ENCODE measurements at places on chromosomes 3 and 15.

- no peak for DNase-seq
These were observed 21.6 kb downstream of the SPTBN5 start for GRCh38 chr15:41872166-41872747.

- DNase-seq = no peak
These were observed 157.0 kb downstream of the TLE3 start for GRCh38 chr15:69940441-69941300.

DNA sequence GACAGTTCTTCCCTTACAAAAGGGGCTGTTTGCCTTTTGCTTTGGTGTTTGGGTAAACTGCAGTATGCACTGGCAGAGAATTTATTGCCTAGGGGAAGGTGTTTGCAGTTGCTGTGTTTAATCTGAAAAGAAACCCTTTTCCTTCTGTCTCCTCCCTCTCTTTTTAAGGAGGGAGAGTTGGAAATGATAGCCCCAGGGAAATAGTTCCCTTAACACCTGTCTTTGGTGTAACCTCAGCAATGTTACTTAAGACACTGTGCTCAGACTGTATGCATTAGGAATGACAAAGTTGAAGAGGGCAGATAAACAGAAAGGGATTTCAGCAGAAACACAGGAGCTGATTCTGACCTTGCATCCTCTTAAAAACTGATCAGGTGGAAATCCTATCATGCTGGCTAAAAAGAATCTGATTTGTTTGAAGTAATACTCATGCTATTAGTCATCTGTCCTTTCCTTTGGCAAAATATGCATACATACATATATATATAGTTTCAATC is 125.4 kb downstream of the TP63 start:
- DNase-seq = no peak

GRCh38 chr3:195802795-195803194 is 8.9 kb downstream of the MUC4 start:
- DNase-seq = no peak

DNA sequence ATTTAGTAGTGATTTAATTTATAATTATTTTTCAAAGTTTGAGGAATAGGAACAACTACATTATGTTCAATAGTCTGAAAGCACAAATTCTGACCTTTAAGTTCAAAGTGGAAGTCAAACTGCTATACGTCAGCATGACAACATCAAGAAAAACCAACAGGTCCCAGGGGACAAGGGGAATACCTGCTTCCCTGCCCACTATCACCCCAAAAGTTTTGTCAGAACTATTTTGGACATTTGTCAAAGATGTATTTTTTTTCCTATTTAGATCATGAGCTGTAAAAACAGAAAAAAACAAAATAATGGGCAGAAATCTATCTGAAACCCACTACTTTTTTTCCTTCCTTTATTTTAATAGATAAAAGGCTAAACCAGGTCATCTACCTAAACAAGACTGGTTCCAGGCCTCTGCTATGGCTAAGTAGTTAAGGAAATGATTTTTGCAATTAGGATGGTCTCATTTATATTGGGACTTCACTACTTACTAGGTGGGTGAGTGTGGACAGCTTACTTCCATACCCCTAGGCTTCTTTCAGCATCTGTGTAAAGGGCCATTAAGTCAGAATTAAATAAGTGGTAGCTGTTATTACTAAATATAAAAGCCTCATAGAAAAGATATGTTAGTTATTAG is 746.3 kb downstream of the FHIT start:
- no peak for DNase-seq

DNA sequence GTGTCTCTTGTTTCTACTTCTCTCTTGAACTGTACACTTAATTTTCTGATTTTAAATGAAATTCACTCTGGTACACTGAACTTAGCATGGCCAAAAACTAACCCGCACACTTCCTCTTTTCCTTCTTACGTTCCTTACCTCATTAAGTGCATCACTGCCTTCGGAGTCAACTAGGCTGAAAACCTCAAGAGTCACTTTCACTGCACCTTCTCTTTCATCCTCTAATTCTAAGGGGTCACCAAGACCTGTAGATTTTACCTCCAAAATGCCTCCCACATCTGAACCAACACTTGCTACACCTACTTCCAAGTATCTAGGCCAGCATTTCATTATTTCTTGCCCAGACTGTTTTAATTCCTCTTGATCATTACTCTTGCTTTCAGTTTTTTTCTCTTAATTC is 6.6 kb downstream of the CBLB start:
- DNase-seq = no peak

DNA sequence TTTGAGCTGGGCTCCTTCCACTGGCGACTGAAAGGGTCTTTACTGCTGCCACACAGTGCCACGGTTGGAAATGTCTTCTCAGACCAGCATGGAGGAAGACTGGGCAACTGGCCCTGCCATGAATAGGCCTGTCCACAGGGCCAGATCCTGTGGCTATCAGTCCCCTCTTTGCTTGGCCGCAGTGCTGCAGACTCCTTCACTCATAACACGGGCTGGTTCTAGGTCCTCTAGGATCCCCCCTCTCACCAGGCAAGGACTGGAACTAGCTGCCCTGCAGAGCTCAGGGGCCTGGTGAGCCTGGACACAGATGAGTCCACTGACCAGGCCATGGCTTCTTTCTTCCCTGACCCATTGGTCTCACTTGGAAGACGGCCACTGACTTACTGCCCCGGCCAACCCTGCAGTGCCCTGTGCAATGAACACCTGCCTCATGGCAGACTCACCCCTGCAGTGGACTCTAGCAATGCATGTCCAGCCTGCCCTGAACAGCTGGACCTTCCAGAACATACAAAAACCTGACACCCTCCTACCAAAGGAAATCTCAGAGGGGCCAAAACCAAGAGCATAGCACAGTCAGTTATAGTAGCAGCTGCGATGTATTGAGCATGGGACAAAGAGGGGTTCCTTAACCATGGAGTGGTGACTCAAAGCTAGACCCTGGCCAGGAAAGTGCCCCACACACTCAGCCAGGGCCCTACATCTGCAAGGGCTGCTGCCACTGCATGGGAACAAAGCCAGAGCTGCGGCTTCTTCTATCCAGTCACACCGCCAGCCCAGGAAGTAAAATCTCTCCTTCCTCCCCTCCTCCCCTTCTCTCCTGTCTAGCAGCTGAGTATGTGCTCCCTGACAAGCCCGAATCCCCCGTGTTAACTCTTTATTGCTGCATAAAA is 72.1 kb upstream of the ITGA11 start:
- DNase-seq = no peak

DNA sequence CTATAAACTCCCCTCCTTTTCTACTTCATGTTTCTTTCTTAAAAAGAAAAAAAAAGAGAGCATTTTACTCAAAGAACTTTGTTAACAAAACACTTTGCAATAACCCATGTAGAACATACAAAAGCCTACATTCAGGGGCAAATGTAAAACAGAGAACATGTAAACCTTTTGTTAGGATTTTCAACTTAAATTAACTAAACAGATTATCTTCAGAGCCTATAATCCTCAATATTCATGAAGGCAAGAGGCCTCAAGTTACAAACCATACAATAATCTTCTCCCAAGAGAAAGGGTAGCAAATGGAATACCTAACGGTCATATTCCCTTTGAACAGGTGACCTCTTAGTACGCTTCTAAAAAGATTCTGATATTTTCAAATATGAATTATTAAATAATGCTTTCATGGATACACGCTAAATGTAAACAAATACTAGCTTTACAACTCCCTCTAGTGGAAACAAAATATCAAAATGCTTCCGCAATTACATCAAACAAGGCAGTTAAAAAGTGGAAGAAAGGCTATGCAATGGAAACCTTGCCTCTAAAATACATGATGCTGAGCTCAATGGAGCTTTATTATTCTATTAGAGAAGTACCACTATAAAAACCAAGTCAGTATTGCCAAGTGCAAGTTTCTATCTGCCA is 9.9 kb downstream of the CEP152 start:
- DNase-seq = no peak

DNA sequence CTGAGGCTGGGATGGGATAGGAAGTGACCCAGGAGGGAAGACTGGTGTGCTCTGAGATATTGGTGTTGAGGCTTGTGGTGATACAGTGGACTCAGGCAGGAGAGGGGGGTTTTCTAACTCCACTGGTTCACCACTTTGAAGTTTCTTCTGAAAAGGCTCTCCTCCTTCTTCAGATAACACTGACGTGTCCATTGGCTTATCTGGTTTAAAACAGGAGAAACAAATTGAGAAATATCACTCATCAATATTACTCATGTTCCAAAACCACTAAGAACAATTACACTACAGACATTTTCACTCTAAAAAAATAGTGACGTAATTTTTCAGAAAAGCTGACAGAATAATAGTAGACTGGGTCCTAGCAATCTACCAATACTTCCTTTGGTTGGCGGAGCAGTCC is 23.1 kb downstream of the TP53BP1 start:
- no peak for DNase-seq

DNA sequence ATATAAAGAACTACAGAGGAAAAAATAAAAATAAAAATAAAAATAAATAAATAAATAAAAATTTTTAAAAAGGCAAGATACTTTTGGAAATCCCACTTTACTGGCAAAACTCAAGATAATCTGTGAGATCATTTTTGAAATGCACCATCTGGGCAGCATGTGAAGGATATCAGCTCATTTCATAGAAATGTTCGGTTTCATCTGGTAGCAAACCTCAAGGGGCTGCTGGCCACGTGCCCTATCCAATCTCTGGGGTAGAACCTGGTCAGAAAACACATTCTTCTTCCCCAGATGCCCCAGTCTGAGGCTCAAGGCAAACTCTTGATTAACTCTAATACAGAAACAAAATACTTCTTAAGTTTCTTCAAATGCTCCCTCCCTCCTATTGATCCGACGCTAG is 166.0 kb downstream of the FMN1 start:
- DNase-seq = no peak

DNA sequence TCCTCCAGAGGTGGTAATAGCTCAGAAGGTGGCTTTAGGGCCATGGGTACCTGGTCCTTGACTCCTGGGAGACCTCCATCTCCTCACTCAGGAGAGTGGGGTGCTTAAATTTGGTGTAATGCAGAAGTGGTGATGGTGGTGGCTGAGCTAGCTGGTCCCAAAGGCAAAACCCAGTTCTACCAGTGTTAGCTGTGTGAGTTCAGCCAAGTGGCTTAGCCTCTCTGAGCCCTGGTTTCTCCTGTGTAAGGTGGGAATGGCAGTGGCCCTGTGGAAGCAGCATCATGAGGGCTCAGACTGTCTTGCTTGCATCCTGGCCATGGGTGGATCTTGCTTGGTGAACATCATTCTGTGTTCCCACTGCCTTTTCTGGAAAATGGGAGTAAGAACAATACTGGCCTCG is 9.4 kb downstream of the SEMA3F start:
- DNase-seq = no peak

DNA sequence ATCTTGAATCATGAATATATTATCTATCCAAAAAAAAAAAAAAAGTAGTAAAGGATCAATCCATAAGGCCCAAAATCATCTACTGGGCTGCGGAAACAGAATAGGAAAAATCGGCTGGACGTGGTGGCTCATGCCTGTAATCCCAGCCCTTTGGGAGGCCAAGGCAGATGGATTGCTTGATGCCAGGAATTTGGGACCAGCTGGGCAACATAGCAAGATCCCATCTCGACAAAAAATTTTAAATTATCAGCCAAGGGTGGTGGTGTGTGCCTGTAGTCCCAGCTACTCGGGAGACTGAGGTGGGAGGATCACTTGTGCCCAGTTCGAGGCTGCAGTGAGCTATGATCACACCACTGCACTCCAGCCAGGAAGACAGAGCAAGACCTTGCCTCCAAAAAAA is 6.1 kb upstream of the DVL3 start:
- DNase-seq = no peak

- no peak for DNase-seq
These were observed 278.0 kb upstream of the TBL1XR1 start for GRCh38 chr3:177475356-177475665.

DNA sequence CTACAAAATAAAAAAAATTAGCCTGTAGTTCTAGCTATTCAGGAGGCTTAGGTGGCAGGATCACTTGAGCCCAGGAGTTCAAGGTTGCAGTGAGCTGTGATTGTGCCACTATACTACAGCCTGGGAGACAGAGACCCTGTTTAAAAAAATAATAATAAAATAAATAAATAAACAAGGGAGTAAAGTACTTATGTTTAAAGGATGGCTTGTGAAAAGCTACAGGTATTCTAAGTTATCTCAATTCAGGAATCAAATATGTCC is 74.2 kb downstream of the ANKRD28 start:
- no peak for DNase-seq

- no peak for DNase-seq
These were observed 170.2 kb downstream of the SUCNR1 start for GRCh38 chr3:152043620-152044019.

DNA sequence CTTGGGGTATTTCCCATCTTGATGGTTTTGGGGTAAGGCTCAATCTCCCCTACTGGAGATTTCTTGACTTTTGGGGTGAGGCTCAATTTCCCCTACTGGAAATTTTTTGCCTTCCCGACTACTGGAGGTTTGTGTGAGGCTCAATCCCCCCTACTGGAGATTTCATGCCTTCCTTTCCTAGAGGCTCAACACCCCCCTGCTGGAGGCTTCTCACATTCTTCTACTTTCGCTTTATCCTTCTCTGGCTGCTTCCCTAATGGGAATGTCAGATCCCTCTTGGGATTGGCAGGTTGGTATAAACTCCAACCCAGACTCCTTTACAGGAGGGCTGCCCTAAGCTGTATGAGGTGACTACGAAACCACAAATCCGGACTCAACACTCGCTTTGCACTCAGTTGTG is 49.2 kb downstream of the KATNBL1 start:
- no peak for DNase-seq

GRCh38 chr3:158313338-158313927 is 203.5 kb downstream of the RSRC1 start:
- no peak for DNase-seq

DNA sequence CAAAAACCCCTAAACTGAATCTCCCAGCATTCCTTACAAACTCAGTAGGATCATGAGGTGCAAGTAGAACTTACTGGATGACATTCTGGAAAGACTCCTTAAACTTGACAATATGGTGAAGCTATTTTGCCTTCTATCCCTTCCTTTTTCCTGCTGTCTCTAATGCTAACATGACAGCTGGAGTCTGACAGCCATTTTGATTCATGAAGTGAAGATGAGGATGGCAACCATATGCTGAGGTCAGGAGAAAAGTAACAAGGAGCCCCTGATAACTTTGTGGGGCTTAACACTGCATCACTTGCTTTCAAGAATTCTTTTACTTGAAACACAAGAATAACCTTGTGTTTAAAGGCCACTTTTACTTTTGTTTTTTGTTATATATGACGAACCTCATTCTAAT is 15.0 kb upstream of the NEK10 start:
- DNase-seq = no peak

- DNase-seq = no peak
These were observed 131.5 kb downstream of the WNT7A start for GRCh38 chr3:13748276-13748879.

GRCh38 chr3:23723930-23724329 is 81.8 kb upstream of the UBE2E1 start:
- DNase-seq = no peak

DNA sequence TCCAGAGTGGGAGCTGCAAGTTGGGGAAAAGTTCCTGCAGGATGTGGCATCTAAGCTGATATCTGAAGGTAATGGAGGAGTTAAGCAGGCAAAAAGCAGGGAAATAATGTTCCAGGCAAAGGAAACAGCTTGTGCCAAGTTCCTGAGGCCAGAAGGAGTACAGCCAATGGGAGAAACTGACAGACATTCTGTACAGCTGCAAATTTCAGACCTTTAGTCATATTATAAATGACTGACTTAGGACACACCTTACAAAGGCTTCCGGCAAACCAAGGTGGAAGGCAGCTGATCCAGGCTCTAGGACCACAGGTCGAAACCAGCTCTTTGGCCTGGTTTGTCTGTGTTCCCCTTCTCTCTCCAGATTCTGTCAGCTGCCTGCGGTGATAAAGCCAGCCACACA is 9.3 kb downstream of the WWTR1 start:
- no peak for DNase-seq

Measured in activated T-cell treated with anti-CD3 and anti-CD28 coated beads, Interleukin-2, amount 50 U/mL, for 48 hours (primary cell).